Motor neuron (in vitro differentiated cells): ENCODE measurements at places on chromosomes 2 and 18. TPM values are rescaled to one million over a fixed set of nuclear protein-coding genes. Genes with fewer than 3 reads are reported as not detected.

Gene AQP12A
- not detected in 2 replicates for total RNA-seq

Gene MAPK4
- total RNA-seq, result 0.67 and 4.4 TPM in 2 replicates

Gene RAB6C
- 0.54 TPM in 1 of 2 replicates, not detected in the other for total RNA-seq

Gene POLR1B
- 11.5 and 13.4 TPM in 2 replicates for total RNA-seq

Gene STARD6
- not detected in 2 replicates for total RNA-seq

Gene MLPH
- total RNA-seq, result 0.45 and 1.3 TPM in 2 replicates

Gene ARHGAP15
- total RNA-seq, result not detected in 2 replicates
